NCI-H187 treated with DMSO at 0.1 percent for 48 hours (cell line): ENCODE measurements at places on chromosomes 2 and 18.

DNA sequence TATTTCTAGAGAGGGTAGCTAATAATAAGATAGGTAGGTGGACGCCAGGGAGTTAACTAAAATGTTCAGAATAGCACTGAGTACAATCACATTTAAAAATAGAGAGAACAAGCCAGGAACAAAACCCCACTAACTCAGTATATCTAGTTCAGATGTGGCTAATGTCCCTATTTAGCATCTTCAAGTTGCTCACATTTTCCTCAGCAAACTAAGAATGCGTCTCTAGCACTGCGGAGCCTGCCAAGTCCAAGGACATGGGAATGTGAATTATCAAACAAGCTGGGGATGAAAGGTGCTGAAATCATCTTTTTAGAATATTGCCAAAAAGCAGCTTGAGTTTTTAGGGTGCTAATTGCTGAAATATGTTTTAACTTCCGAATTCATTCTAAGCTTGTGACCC, 398.5 kb upstream of the FIGN start:
- no peak for DNase-seq

GRCh38 chr18:36635414-36636096, 193.2 kb downstream of the TPGS2 start:
- DNase-seq = no peak

- DNase-seq = no peak
Measured at GRCh38 chr2:106143495-106144215, 50.4 kb downstream of the UXS1 start.

GRCh38 chr18:44788334-44788733, 107.6 kb downstream of the SETBP1 start:
- DNase-seq = no peak

GRCh38 chr18:48781988-48782363, 168.8 kb downstream of the SMAD7 start:
- DNase-seq = no peak

- DNase-seq = no peak
Measured at GRCh38 chr2:48450936-48451602, 78.9 kb upstream of the STON1 start.

DNA sequence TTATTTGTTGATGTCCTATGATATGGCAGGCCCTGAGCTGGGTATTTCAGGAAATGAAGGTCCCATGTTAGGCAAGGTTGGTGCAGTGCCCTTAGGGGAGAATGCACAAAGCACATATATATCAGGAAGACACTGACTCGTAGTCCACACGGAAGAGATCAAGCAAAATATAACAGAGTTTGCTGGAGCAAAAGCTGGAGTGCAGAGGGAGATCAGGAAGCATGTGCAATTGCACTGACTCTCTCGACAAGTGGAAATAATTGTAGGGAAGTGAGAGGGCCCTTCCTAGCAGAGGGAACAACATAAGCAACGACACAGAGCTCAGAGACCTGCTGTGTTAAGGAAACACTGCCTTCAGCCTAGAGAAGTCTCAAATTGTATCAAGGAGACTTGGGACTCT, 4.2 kb downstream of the ZNF385B start:
- no peak for DNase-seq

DNA sequence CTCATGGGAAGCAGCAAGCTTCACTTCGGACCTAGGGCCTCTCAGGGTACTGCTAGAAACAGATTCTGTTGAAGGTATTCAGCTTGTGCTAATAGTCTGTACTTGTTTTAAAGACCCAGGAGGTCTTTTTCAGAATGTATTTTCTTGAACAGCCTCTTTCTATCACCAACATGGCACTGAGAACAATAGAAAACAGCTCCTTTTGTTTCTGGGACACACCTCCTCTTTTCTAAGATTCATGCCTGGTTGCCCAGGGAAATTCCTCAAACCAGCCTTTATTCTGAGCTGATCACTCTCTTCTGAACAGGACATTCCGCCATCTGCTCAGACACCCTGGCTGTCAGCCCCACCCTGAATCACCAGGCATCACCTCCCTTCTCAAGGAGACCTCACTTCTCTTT, 389.6 kb downstream of the TGIF1 start:
- DNase-seq = no peak

GRCh38 chr2:158484892-158485556, 28.3 kb downstream of the PKP4 start:
- DNase-seq = no peak

GRCh38 chr18:3454365-3455089, 4.6 kb downstream of the TGIF1 start:
- no peak for DNase-seq

GRCh38 chr18:37612524-37613252, 47.1 kb upstream of the CELF4 start:
- DNase-seq = no peak

GRCh38 chr2:23692263-23692662, 234.7 kb downstream of the ATAD2B start:
- DNase-seq = no peak

DNA sequence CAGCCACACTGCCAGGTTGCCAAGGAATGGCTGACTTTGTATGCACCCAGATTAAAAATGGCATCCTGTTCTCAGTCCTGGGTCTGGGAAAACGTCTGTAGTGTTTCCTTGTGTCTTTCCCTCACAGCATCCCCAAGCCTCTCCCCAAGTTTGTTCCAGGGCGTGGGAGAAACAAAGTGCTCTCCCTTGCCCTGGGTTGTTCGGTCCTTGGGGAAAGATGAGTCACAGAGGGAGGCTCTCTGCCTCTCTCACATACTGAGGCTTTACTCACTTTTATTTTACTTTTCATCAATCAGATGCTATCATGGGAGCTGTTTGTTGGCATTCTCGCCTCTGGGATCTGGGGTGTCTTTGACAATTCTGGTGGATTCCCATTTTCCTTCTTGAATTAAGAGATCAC, 492.3 kb downstream of the XIRP2 start:
- DNase-seq = no peak

DNA sequence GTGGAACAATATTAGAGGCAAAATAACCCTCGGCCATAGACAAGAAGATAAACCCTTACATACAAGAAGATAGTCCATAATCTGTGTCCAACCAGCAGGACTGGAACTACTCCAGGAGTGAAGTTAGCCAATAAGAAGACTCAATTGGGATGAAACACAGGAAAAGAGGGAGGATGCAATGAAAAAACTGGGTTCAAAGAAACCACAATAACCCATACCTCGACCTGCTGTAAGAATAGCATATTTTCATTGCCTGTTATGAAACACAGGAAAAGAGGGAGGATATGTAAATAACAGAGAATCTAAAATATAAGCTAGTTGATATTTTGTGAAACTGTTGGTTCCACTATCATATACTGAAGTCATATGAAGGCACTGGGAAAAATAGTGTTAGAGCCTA, 87.1 kb upstream of the CSRNP3 start:
- DNase-seq = no peak

DNA sequence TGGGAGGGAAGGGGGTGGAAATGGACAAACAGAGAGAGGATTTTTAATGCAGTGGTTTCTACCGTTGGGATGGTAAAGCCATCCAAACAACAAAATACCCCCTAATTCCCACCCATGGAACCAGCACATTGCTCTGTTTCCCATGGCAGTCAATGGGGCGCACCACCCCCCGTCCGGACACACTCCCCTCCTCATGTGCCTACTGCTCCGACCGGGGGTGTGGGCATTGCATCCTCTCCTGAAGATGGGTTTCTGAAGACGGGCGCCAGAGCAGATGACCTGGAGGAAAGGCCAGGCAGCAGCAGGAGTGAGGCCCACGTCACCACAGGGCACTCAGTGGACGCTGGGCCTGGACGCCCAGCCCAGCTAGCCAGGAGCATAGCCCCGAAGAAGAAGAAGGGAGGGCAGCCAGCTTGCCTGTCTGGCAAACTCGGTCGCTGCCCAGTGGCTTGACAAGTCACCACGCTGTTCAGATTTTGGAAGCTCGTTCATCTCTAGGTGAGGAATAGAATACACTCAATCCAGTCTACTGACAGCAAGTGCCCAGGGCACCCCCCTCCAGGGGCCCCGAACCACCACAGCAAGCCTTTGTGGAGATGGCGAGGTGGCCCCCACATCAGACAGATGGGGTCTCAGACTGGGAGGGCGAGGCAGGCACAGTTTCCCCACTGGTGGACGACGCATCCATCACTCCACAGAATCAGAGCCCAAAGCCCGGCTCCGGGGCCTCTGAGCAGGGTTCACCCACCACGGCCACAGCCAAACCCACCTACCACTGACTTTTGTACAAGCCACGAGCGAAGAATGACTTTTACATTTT, 296.2 kb upstream of the SALL3 start:
- DNase-seq = no peak

DNA sequence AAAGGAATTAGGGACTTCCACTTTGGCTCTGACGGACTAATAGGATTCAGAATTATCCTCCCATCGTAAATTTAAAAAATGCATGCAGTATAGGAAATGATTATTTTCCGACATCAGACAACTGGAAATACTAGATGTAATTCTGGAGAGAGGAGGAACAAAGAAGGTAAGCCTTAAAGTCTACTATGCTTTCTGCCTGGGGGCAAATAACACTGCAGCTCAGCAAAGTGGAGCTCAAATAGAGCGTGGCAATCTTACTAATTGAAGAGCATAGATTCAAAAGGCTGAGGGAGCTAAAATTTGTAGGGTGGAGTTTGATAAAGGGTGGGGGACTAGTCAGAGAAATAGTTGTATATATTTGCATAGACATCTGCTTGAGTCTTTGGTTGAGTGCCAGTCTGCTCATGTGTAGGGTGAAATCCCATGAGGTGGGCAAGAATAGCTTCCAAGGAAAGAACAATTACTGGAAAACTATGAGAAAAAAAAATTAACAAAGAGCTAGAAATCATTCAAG, 23.8 kb downstream of the COPS8 start:
- no peak for DNase-seq

- no peak for DNase-seq
Measured at GRCh38 chr18:56199580-56200330, 438.6 kb downstream of the TXNL1 start.

DNA sequence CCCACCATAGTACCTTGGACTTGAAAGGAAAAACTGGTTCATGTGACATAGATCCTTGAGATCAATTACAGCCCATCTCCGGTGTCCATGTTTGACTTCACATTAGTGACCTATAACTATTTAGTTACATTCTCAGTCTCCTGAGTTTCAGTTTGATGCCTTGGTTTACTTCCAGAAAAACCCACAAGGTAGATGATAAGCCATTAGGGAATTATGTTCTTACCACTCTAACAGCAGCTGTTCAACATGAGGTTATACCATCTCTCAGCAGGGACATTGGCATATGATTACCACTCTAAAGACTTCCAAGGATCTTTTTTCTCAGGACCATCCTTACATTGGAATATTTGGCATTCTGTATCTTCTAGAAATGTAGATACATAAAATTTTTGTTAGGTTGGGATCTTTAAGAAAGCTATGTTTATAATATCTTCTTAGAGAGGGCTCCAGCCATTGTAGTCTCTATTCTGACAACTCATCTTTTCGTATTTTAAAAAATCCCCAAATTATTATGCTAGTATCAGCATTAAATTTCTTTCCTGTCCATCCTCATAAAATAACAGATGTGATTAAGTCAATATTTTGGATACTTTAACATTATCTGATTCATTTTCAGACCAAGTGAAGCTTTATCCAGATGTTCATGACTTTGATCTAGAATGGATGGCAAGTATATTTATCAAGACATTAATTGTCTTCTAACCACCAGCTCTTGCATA, 258.9 kb downstream of the RDH14 start:
- DNase-seq = no peak

DNA sequence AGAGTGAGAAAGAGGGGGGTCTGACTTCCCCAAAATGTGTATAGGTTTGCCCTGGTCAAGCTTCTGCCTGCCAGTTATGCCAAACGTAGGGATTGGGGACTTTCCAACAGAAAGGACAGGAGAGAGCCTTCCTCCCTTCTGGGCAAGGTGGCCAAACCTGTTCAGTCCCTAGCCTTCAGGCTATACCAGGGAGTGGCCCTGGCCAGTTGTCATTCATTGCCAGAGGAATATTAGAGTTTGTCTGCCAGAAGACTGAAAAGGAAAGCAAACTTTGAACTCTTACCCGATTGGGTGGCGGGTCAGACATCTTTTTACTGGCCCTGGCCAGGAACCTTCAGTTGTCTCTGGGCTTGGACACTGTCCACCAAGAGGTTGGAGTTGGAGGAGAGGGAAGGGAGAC, 22.1 kb downstream of the RAB3GAP1 start:
- no peak for DNase-seq

DNA sequence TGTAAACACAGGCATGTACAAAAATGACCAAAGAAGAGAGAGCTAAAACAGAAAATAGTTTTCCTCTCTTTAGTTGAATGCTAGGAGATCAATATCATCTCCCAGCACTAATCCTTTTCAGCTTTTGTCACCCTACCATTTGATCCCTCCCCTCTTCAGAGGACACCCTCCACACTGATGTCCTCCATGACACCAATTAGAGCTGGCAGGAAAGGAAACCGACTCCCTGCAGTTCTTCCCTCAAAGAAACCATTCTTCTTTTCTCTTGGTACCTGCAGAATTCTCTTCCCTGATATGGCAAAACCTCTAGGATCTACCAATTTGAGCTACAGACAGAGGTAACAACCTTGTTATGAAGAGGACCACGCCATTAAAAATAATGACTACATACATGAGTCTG, 5.3 kb downstream of the EPB41L3 start:
- no peak for DNase-seq

- no peak for DNase-seq
Measured at GRCh38 chr2:222982010-222982908, 69.7 kb upstream of the KCNE4 start.

DNA sequence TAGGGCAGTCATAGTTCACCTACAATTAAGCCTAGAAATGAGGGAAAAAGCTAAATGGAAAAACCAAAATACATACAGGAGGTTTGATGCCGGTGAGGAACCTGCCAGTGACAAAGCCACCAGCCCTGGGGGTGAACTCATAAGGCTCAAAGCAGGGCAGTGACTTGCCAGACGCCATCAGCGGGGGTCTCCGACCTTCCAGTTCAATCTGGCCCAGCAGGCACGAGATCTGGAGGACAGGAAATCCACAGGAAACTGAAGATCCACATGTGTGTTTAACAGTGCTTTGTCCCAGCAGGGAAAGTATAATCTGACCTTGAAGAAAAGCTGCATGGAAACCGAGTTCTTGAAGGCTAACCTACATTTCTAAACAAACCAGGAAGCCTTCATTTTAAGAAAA, 60.1 kb downstream of the POLR1A start:
- no peak for DNase-seq

DNA sequence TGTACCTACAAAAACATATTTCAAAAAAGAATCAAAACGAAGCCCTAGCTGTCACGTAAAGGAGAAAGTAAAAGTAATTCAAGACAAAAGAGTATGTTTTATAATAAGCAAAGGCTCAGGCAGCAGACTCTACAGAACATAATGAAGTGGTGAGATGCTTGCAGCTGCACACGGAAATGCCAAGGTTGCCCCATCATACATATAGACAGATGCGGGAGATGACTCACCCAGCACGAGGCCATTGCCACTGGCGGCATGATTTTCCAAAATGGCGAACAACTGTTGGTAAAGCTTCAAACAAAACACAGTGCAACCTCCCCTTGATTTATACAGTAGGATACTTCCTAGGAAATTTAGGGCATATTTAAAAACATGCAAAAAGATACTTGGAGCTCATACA, 26.0 kb upstream of the C1QL2 start:
- no peak for DNase-seq

- no peak for DNase-seq
Measured at GRCh38 chr2:157336137-157337010, 10.8 kb upstream of the ERMN start.

GRCh38 chr18:78927156-78927555, 52.5 kb upstream of the SALL3 start:
- DNase-seq = no peak
